Transverse colon (tissue), 4 donors: ENCODE measurements at places on chromosomes 6 and 20.

GRCh38 chr6:166289207-166290060 lies 18.8 kb downstream of the PRR18 start:
- DNase-seq: no peak

DNA sequence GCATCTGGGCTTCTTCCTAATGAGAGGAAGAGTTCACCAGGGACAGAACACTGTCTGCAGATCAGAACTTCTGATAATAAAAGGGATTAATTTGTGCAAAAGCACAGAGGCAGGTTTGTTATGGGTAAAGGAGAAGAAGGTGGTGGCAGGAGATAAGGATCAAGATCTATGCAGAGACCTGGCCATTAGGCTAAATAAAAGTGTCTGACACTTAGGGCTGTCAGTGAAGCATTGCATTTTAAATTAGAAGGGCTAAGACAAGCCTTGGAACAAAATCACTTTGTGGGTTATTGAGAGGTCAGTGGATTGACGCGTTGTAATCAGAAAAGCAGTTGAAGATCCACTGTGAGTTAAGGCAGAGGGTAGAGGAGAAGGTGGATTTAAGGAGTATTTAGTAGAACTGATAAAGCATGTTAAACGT lies 76.8 kb downstream of the MAP3K4 start:
- DNase-seq: no peak

DNA sequence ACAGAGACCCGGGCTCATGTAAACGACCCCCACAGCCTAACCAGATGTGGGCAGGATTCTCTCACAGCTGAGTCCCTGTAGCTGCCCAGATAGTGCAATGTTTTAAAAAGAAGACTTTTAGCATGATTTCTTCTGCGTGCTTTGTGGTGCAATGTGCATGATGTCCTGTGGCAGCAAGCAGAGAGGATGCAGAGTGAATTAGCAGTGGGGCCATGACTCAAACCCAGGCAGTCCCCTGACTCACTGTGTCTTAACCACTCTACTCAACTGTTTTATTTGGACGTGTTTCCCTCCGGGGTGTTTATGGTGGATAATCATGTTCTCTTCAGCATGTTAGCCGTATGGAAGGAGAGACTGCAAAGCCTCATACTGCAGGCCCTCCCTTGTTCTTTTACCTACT lies 247.9 kb downstream of the SLC24A3 start:
- no peak for DNase-seq

- DNase-seq: no peak
Measured at GRCh38 chr6:3541006-3541585, 84.2 kb upstream of the SLC22A23 start.

DNA sequence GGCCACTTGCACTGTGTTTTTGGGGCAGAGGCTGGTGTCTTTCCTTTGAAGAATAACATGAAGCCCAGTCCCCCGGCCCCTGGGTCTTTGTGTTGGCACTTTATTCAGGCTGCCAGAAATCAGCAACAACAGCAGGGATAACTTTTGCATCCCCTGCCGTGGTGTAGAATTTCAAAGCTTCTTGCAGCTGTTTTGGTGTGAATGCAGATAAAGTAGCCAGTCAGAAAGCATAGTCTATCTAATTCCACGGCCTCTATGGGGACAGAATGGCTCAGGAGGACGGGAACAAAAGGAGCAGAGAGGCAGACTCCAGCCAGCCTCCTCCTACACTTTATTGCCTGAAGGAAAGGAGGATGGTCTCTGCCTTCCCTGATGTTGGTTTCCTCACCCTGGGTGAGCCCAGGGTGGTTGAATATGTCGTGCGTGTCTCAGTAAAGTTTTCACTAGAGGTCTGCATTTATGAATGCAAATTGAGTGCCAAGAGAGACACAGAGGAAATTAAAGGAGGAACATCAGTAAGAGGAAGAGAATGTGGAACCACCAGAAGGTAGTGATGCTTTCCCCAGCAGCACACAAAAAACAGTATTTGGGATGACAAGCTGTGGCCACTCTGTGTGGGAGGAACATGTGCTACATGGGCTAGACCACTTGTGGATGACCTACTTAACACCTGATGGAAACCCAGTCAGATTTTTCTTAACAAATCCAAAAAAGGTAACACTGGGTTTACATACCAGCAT lies 125.9 kb upstream of the TRAF3IP2 start:
- DNase-seq: no peak

DNA sequence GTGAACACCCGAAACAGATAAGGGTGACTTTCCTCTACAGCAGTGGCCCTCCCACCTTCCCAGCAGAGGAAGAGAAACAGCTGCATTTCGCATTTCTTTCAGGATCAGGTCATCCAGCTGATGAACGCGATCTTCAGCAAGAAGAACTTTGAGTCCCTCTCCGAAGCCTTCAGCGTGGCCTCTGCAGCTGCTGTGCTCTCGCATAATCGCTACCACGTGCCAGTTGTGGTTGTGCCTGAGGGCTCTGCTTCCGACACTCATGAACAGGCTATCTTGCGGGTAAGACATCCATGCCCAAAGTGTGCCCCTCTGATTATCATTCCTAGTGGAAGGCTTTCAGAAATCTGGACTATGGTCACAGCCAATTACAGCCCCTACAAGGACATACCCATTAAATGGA lies 27.8 kb upstream of the MROH8 start:
- no peak for DNase-seq

GRCh38 chr6:52331793-52332457 lies 30.0 kb upstream of the PAQR8 start:
- no peak for DNase-seq

GRCh38 chr6:64847396-64847795 lies 859.6 kb downstream of the EYS start:
- no peak for DNase-seq

DNA sequence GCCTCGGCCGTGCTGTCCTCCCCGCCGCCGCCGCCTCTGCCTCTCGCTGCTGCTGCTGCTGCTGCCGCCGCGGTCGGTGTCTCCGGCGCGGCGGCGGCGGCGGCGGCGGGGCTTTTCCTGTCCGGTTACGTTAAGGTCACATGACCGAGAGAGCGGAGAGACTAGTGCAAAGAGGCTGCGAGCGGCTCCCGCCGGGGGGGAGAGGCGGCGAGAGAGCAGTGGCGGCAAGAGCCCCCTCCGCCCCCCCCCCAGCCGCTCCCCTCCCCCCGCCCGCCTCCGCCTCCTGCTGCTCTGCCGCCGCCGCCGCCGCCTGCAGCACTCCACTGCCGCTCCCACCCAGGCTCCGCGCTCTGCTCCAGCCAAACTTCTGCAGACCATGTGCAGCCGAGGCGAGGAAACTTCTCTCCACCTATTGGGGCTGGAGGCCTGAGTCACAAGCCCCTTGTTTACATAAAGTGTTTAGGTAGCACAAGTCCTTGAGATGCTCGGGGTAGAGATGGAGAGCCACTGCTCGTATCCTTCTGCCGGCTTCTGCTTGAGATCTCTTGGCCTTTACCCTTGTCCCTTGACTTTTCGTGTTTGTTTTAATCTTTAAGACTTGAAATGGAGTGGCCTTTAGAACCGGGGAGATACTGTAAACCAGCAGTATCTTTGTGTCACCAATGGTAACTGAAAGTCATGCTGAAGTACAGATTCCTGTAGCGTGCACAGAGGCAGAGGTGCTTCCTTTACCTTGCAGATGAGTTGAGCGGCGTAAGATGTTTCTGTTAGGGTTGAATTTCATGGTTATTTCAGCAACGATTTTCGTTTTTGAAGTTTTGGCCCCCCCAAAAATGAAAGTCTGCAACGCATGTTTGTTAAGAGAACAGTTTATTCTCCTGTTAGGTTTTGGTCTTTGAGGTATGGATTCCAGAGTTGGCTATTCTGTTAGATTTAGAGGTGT lies at the start of gene ZBTB2:
Gene ZBTB2, minus strand, starts transcription at position 89 of the 943 bp plus-strand sequence. CDS start 17,922 bp downstream, outside the sequence.
- DNase-seq: peak; percentile 73

GRCh38 chr20:33158637-33159385 lies 9.1 kb upstream of the BPIFA2 start:
- no peak for DNase-seq

DNA sequence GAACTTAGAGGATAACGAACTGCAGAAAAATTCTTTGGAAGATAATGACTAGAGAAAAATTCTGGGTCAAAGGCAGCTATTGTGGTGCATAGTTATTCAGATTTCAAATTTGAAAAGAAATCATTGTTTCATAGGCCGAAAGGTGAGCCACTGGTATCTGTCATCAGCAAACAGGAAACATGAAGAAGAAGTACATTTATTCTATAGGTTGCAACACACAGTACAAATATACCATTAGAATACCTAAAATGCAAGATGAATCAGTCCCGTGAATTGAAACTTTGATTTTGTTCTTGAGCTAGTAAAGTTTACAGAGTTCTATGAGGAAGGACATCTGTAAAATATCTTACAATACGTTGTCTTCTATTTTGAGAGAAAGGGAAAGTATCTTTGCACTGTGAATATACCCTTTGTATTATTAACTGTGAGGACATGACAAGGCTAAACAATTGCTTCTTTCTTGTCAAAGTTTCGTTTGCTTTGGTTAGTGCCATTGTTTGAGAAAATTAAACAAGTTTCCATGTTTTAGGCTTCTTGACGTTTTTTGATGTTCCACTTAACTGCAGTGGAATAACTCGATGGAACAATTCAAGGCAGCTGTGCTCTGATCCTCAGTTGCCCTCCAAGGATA lies 84.7 kb downstream of the HDGFL1 start:
- DNase-seq: no peak

- DNase-seq: no peak
Measured at GRCh38 chr20:17482536-17482935, 48.6 kb downstream of the BFSP1 start.

DNA sequence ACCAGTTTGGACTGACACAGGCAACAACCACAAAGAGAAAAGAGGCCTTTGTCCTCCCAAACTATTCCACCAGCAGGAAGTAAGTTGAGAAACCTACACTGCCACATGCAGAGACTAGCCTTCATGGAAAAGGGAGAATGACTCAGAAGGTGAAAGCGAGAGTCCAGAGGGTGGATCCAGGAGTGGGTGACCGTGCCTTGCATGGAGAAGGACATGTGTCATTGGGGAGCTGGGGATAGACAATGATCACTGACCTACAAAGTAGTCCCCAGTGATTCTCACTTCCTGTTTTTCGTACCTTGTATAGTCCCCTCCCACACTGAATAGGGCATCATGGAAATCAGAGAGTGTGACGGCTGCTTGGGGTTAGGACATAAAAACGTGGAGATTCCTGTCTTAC lies 91.9 kb downstream of the MYLK4 start:
- DNase-seq: no peak

DNA sequence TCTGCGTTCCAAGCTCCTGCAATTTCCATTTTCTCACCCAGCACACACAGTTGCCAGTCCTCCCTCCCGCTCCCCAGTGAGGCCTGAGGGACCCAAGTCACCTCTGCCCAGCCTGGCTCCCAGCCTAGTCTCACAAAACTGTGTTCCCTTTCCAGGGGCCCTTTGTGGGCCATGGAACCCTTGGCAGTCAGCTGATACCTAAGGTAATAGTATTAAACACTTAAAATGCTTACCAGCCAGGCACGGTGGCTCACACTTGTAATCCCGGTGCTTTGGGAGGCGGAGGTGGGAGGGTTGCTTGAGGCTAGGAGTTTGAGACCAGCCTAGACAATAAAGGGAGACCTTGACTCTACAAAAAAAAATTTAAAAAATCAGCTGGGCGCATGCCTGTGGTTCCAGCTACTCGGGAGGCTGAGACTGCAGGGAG lies 3.2 kb upstream of the RBM38 start:
- no peak for DNase-seq

DNA sequence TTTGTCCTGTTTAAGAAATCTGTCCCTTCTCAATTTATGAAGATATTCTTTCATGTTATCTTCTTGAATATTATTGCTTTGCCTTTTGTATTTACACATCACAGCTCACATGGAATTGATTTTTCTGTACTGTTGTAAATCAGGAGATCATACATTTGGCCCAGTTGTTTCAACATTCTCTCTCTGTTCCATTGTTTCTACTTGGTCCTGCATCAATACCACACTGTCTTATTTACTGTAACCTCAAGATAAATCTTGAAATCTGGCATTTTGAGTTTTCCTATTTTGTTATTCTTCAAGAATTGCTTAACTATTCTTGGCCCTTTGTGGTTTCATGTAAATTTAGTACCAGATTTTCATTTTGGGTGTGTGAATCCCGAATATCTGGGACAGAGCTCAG lies 121.7 kb upstream of the CCN2 start:
- no peak for DNase-seq

DNA sequence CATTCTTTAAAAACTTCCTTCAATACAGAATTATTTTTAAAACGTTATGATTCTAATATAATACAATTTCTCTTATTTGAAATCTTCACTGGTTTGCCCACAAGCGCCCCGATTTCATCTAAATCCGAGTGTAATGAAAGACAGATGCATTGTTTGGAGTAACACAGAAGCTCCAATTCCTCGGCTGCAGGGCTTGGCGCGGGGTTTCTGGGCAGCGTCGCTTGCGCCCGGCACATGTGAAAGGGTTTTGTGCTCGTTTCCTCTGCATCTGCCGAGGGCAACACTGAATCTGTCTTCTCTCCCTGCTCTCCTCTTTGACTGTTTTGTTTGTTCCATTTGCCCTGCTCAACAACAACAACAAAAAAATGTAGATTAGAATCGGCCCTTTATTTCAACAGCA lies 248.6 kb upstream of the QKI start:
- DNase-seq: no peak

- no peak for DNase-seq
Measured at GRCh38 chr20:8932192-8933165, 136.4 kb upstream of the PLCB4 start.

DNA sequence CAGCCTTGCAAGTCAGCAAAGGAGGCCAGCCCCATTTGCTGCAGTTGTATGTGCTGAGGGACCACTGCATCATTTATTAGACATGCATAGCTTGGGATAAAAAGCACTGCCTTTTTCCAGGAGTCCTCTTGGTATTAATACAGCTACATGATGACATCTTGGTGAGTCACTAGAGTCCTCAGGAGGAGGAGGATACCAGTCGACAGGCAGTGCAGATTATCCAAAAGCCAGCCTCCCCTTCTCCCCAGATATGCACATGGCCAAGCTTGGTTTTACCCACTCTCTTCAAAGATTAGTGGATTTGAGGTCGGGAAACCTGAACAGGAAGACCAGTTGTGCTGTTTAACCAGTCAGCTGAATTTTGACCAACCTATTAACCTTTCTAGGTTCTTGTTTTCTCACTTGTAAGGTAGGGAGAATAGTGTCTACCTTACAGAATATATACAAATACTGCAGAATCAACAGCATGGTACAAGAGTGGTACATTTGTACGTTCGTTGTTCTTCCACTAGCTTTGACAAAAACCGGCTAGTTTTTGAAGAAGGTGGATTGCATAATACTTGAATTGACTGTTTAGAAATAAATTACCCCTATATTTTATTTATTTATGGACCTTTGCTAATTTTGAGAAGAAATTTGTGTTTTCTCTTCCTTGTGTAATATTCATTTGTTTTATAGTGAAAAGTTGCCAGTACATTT lies 31.9 kb downstream of the VAPB start:
- DNase-seq: no peak

GRCh38 chr20:25344634-25345033 lies 46.0 kb downstream of the ABHD12 start:
- no peak for DNase-seq

GRCh38 chr20:61990484-61990883 lies 75.2 kb downstream of the TAF4 start:
- DNase-seq: no peak

DNA sequence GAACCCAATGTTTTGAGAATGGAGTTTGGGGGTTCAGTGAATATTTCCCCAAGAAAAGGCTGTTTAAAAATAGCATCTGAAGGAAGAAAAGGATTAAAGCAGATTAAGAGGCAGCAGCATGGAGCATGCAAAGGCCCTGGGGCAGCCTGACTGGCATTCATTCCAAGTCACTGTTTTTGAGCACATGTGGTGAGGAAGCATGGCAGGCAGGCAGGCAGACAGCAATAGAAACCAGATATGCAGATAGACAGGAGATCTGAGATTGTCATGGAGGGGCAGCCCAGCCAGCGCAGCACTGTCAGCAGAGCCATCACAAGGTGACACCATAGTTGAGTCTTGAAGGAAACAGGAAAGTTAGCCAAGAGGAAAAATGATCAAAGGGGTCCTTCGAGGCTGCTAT lies 37.8 kb downstream of the SIRPA start:
- DNase-seq: no peak
